KBM-7 (cell line): ENCODE measurements at places on chromosomes 11 and 22.
A peak's percentile ranks its signal among the peaks of the same experiment; 100 is the strongest.

DNA sequence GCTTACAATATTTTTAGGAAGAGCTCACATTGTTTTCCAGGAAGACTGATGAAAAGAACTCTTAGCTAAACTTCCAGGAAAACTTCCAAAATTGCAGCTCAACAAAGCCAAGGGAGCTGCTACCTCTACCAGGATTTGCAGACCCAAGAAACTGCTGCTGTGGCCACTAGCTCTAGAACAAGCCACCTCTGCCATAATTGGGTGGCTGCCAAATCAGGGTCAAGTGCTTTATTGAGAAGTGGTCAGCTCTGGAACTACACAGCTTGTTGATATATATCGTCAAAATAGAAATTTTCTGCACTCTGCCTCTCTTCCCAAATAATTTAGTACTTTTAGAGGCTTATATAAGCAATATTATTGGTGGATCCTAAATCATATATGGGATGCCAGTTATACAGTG is 371.8 kb upstream of the CHORDC1 start:
- no peak for DNase-seq

GRCh38 chr11:12218909-12219308 is 108.5 kb downstream of the MICAL2 start:
- DNase-seq, result no peak

GRCh38 chr11:119730789-119731386 is 1.9 kb upstream of the NECTIN1 start:
- no peak for DNase-seq

DNA sequence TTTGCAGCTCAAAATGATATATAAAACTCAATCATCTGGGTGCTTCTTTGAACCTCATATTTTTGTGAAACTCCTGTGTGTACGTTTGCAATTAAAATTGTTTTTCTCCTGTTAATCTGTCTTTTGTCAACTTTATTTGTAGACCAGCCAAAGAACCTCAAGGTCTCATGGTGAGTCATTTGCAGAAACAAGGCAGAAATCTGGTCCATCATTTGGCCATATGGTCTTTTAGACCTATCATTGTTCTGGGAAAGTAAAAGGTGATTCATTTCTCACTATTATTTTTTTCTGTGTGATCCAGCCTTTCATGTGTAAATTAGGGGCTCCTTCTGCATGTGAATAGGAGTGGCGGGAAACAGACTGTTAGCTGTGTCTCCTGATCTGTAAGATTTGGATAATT is 399.1 kb upstream of the DDI1 start:
- no peak for DNase-seq

GRCh38 chr22:33455036-33455435 is 396.9 kb upstream of the SYN3 start:
- no peak for DNase-seq

GRCh38 chr11:131792243-131792642 is 421.8 kb downstream of the NTM start:
- DNase-seq, result no peak

DNA sequence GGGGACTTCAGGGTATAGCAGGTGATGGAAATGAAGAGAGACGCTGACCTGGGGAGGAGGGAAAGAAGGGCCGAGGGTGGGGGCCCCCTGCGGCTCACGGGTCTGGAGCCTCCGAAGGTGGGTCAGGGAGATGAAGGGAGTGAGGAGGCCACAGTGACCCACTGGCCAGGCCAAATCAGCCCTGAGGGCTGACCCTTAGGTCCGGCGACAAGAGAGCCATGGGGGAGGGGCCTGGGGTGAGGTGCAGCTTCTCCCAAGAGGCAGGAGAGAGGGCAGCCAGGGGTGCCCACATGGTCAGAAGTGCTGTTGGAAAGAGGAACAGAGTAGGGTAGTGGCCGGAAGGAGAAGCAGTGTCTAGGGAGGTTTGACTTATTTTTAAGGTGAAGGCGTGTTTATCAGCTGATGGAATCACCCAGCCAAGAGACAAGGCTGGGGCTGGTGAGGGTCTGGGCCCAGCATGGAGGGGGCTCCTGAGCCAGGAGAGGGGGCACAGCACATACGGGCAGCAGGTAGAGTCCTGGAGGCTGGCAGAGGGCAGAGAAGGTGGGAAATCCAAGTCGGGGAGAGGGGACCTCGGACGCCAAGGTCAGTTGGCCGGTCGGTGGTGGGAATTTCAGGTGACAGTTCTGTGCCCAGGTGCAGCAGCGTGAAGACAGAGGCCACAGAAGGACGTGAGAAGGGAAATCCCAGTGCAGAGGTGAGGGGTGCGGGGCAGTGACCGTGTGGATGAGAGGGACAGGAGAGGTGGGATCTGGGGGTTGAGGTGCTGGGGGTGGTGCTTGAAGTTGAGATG is 49.0 kb downstream of the LINC01488 start:
- DNase-seq, result peak; percentile 80

GRCh38 chr11:121391914-121392313 is 60.2 kb upstream of the SORL1 start:
- DNase-seq, result no peak
